ENCODE measurements at places on chromosomes 4 and X.

- DNase-seq = no peak
Observed at GRCh38 chr4:169565606-169566005, 46.8 kb downstream of the NEK1 start.

- DNase-seq = no peak
Observed at GRCh38 chr4:186651624-186652023, 72.0 kb downstream of the FAT1 start.

- DNase-seq = no peak
Observed at GRCh38 chrX:31921236-31921635, 849.4 kb upstream of the FTHL17 start.

DNA sequence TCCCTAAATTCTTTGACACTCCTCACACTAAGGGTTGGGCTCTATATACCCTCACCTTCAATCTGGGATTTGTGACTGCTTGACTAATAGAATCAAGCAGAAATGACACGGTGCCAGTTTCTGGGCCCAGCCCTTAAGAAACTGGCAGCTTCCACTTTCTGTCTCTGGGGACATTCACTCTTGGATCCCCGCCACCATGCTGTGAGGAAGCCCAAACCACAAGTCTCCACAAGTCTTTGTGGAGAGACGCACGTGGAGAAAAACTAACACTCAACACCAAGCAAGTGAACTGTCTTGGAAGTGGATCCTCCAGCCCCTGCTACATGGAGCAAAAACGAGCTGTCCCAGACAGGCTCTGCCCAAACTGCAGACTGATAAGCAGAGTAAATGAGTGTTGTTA, 1.1 kb upstream of the EDNRA start:
- DNase-seq = no peak

DNA sequence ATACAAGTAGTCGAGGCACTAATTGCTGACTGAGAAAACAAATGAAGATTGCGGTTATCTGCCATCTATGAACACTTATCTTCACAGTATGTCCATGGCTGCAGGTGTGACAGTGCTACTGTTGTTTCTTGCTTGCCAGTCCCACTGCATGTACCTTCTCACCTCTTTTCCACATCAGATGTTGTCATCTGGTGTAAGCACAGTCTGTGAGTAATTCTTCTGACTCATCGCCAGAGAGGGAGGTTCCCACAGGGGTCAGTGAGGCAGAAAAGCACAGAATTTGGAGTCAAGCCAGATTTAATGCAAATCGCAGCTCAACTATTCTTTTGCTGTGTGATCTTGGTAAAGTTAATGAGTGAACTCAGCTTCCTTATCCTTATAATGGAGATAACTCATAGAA, 144.4 kb downstream of the GLRA2 start:
- DNase-seq = peak; percentile 97

GRCh38 chr4:76558396-76559235, 123.6 kb downstream of the SHROOM3 start:
- DNase-seq = no peak

DNA sequence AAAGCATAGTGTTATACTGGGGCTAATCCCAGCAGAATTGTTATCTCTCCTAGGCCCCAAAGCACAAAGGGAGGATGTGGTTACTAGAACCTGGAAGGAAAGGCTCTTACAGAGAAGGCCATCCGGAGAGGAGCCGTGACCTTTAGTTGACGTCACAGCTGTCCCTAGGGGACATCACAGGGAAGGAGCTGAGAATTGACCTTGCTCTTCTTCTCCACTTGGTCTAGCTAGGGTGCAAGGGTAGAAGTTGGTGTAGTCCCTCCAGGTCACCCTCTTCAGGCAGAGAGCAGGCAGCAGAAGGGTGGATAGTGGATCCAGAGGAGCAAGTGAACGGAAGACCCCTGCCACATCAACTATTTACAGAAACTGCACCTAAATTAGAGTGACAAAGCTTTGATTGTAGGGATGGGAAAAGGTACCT, 22.8 kb upstream of the FGF2 start:
- DNase-seq = no peak

- DNase-seq = no peak
Observed at GRCh38 chr4:832536-832935, 6.6 kb upstream of the CPLX1 start.

GRCh38 chr4:15888515-15888914, 50.0 kb downstream of the FGFBP1 start:
- no peak for DNase-seq

DNA sequence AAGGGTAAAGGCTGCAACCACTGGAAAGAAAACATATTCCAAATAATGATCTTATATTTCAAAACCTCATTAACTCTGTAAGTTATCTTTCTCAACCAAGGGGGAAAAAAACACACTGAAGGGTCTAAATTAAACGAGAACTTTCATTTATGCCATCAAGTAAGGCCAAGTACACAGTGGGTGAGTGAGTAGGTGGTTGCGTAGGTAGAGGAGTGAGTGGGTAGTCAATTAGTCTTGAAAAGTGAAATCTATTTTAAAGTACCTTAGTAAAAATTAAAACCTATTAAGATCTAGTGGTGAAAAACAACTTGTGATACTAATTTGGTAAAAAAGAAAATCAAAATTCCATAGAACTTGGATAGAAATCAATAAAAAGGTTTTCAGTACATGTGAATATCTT, 3.5 kb downstream of the CASK start:
- DNase-seq = no peak

- no peak for DNase-seq
Observed at GRCh38 chrX:33357606-33358005, 146.3 kb upstream of the DMD start.

GRCh38 chrX:54492340-54492739, 3.7 kb downstream of the FGD1 start:
- DNase-seq = peak; percentile 23

GRCh38 chrX:39199429-39199828, 398.2 kb downstream of the MID1IP1 start:
- DNase-seq = peak; percentile 54

DNA sequence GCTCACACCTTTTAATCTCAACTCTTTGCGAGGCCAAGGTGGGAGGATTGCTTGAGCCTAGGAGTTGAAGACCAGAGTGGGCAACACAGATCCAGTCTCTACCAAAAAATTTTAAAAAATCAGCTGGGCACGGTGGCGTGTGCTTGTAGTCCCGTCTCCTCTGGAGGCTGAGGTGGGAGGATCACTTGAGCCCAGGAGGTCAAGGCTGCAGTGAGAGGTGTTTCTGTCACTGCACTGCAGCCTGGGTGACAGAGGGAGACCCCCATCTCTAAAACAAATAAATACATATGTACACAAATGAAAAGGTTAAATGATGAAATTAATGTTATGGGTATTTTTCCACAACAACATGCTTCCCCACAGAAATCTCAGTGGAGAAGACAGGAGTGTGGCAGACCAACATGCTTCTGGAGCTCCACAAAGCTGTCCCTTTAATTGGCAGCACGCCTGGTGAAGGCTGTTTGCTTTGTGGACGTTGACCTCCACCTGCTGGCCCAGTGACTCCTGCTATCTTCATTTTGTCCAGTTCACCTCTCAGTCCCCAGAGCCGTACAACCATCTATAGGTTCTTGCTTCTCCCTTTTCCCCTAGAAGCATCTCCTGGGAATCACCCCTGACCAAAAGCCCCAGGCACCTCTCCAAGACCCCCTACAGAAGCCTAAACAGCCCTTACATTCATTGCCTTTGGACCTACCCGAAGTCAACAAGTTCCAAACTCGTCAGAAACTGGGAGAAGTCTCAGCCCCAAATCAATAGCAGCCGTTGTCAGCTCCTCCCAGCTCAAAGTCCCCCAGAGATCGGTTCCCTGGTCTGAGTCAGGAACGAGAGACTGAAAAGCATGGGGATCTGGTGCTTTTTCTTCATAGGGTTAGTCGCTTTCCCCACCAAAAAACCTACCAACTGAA, 36.4 kb upstream of the CD99 start:
- DNase-seq = no peak

- DNase-seq = peak; percentile 47
Observed at GRCh38 chr4:101205916-101206315, 141.4 kb downstream of the PPP3CA start.

DNA sequence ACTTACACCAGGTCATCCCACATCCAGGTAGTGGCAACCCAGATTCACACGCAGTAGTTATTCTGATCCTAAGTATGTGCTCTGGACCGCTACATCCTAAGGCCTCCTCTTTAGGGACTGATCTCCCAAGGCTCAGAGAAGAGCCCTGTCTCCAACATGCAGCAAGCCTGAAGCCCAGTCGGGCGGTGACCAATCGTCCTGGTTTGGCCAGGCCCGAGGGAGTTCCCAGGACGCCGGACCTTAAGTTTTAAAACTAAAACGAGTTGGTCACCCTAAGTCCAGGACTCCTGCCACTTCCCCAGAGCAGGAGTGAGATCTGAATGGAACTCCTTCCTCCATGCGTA, 385 bp downstream of the LYAR start:
- peak; percentile 21 for DNase-seq

DNA sequence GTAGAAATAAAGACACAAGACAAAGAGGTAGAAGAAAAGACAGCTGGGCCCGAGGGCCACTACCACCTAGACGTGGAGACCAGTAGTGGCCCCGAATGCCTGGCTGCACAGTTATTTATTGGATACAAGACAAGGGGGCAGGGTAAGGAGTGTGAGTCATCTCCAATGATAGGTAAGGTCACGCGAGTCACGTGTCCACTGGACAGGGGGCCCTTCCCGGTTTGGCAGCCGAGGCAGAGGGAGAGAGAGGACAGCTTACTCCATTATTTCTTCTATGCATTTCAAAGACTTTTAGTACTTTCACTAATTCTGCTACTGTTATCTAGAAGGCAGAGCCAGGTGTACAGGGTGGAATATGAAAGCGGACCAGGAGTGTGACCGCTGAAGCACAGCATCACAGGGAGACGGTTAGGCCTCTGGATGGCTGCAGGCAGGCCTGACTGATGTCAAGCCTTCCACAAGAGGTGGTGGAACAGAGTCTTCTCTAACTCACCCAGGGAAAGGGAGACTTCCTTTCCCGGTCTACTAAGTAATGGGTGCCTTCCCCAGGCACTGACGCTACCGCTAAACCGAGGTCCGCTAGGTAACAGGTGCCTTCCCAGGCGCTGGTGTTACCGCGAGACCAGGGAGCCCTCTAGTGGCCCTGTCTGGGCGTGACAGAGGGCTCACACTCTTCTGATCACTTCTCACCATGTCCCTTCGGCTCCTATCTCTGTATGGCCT, 44.9 kb downstream of the ZBTB49 start:
- DNase-seq = peak; percentile 39

DNA sequence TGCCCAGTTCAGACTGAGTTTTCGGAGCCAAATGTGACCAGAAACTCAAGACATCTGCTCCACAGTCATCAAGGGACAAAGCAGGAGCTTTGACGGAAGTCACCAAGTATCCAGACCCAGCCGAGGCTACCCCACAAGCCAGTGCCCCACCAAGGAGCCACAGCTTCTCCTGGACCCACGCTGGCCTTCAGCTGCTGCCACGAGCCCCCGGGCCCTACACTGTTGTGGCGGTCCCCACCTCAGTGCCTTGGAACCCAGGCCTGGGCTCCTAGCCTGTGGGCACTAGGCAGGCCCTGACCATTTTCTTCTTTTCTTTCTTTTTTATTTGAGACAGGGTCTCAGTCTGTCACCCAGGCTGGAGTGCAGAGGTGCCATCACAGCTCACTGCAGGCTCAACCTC, 82.1 kb upstream of the NKX1-1 start:
- no peak for DNase-seq

GRCh38 chrX:153494541-153495361, at the start of gene BGN:
BGN (plus strand) TSS chrX:153494980; CDS start chrX:153504632, 9,652 bp downstream.
- DNase-seq = no peak

GRCh38 chr4:78569306-78569821, 17.8 kb downstream of the ANXA3 start:
- peak; percentile 91 for DNase-seq

DNA sequence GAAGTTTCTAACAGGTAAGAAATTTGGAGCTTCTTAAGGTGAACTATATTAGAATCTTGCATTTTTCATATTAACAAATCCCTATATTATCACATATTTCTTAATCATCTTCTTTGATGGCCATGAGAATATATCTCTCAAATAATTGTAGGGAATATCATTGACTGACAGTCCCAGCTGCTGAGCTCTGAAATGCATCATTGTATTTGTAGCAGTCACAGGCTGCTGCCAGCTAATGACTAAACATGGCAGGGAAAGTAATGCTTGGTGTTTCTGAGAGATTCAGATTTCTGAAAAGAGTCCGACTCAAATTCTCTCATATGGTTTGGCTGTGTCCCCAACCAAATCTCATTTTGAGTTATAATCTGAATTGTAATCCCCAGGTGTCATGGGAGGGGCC, 171.9 kb downstream of the TRAM1L1 start:
- DNase-seq = no peak

GRCh38 chr4:179750374-179750773, 2308.1 kb upstream of the AGA start:
- DNase-seq = no peak

All from renal cortical epithelial cell (primary cell).